D341Med (cell line): ENCODE measurements at places on chromosomes 4 and X.

- no peak for DNase-seq
These were observed 132.6 kb downstream of the ATG4A start for GRCh38 chrX:108224218-108224617.

DNA sequence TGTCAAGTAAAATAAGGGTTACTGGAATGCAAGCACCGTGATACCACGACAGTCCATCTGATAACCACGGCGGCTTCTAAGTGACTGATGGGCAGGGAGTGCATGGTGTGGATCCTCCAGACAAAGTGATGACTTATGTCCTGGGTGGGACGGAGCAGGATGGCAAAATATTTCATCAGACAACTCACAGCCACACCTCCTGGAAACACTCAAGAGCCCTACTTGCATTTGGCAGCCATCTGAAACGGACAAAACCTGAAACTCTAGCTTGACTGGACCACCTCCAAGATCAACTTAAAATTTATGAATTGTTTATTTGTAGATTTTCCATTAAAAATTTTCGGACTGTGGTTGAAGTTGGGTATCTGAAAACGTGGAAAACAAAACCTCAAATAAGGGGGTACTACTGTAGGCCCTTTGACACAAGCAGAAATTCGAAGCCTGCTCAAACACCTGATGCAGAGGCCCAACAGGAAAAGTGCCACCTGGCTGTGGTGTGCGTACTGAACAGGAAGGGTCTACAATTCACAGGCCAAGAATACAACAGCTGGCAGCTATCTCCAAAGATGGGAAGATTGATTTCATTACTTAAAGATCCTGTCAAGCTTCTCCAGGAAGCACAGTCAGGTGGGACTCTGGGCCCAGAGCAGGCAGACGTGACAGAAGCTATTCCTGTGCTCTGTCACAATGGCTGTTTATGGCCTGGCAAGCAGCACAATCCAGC lies 26.0 kb downstream of the LRIT3 start:
- no peak for DNase-seq

DNA sequence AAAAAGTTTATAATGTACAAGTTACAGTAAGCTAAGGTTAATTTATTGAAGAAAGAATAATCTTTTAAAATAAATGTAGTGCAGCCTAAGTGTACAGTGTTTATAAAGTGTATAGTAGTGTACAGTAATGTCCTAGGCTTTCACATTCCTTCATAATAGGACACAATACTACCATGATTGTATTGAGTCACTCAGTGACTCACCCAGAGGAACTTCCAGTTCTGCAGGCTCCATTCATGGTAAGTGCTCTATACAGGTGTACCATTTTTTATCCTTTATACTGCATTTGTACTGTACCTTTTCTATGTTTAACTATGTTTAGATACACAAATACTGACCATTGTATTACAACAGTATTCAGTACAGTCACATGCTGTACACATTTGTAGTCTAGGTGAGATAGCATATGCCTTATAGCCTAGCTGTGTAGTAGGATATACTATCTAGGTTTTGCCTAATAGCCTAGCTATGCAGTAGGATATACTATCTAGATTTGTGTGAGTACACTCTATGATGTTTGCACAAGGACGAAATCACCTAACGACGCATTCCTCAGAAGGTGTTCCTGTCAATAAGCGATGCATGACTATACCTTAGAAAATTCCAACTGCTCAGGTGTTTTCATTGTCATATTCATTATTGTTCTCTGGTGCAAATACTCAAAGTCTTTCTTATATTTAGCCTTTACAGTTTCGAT lies 5.5 kb upstream of the TMEM255A start:
- no peak for DNase-seq

GRCh38 chrX:150692296-150692695 lies 900 bp upstream of the MTMR1 start:
- DNase-seq, result no peak

- DNase-seq, result no peak
These were observed 117.2 kb upstream of the DDX53 start for GRCh38 chrX:22882543-22882942.

DNA sequence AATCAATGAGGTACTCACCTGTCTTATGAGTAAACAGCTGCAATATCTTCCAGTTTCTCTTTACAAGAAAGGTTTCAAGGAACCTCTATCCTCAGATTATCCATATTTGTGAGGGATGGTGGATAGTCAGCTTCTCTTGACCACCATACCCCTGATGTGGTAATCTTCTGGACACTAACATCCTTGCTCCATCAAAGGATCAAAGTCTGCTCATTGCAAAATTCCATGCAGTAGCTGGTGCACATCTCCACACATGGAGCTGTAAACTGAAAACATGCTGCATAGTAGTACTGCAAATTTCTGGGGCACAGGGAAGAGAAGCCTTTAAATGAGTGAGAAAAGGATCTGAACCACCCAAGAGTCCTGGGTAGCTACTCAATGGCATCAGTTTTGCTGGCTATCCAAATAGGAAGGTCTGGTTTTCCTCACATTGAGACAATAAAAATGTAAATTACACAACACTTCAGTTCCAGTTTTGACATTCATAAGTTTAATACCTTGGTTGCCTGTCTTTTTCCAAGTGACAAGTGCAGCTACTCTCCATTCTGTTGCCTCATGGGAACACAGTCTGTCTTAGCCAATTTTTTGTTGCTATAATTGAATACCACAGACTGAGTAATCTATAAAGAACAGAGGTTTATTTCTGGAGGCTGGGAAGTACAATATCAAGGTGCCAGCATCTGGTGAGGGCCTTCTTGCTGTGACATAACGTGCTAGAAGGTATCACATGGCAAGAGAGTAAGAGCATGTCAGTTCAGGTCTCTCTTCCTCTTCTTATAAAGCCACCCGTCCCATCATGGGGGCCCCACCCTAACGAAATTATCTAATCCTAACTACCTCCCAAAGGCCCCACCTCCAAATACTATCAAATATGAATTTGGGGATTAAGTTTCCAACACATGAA lies 34.4 kb upstream of the ARHGEF6 start:
- no peak for DNase-seq

GRCh38 chr4:113221990-113222389 lies 172.5 kb downstream of the ANK2 start:
- no peak for DNase-seq

DNA sequence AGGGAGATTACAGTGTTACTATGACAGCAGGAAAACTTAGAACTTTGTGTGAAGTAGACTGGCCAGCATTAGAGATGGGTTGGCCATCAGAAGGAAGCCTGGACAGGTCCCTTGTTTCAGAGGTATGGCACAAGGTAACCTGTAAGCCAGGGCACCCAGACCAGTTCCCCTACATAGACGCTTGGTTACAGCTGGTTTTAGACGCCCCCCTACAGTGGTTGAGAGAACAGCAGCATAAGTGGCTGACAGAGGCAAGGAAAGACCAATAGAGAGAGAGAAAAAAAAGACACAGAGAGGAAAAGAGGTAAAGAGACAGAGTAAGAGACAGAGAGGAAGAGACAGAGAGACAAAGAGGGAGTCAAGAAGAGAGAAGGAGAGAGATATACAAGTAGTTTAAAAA lies 144.5 kb downstream of the GC start:
- no peak for DNase-seq

- DNase-seq, result no peak
These were observed 36.3 kb upstream of the PDGFRA start for GRCh38 chr4:54192811-54193210.

DNA sequence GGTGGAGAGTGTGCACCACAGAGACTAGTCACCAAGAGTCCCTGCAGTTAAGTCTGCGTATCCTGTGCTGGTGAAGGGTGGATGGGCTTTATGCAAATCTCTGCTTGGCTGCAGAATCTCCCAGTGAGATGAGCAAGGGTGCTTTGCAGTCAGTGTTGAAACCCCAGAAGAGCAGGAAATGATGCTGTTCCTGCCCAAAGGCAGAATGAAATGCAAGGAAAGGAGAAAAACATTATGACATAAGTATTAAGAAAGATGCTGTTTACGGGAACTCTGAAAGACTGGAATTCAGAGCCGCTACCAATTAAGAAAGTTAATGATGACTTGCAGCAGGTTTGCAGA lies 25.4 kb upstream of the ACSL1 start:
- no peak for DNase-seq

DNA sequence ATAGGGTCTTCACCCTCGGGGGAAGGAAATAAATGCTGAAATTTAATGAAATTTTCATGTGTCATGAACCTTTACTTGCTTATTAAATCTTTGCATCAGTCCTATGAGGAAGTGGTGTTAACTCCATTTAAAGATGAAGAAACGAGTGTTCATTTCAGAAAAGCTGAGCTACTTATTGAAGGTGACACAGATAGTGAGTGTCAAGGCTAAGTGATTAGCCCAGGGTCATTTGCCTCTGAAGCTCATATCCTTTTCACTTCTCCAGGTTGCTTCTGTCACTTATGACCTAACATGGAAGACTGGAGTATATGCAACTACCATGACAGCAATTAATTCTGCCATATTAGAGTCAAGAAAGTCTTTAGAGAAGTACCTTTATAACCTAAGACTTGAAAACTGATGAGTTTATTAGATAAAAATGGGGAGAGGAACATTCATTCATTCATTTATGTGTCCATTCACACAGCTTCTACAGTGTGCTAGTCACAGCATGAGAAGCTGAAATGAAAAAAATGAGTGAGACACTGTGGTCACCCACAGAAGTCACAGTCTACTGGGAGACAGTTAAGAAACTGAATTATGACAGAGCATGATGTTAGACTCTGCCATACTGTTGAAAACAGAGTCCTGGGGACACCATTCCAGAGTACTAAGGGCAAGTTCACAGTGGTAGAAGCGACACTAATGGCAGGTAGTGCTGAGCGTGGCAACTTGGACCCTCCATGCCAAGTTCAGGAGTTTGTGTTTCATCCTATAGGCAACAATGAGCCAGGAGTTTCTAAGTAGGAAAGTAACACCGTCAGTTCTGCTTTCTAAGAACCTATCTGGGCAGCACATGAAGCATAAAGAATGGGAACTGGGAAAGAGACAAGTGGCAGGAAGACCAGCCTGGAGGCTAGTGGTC lies 21.3 kb downstream of the ALPK1 start:
- no peak for DNase-seq

- DNase-seq, result no peak
These were observed 759.0 kb downstream of the ADGRL3 start for GRCh38 chr4:61959087-61959486.

GRCh38 chr4:19005211-19005610 lies 983.7 kb upstream of the LCORL start:
- no peak for DNase-seq

- peak; percentile 25 for DNase-seq
These were observed 7.4 kb downstream of the PPP2R2C start for GRCh38 chr4:6464842-6465588.

DNA sequence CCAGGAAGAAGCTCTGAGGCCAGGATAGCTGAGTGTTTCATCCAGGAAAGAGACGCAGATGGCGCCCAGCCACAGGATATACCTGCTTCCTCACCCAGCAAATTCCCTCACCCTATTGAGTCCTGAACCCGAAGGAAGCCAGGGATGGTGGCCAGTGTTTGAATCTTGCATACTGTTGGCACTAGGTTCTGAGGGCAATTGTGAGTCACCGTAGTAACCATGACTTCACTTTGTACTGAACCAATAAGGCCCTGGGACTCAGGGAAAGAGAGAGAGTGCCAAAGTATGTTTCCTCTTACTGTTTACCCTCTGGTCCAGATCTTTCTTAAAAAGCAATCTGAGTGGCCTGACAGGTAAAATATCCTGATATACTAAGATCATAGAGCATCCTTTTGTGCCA lies 25.6 kb upstream of the SMIM10L2A start:
- DNase-seq, result no peak

DNA sequence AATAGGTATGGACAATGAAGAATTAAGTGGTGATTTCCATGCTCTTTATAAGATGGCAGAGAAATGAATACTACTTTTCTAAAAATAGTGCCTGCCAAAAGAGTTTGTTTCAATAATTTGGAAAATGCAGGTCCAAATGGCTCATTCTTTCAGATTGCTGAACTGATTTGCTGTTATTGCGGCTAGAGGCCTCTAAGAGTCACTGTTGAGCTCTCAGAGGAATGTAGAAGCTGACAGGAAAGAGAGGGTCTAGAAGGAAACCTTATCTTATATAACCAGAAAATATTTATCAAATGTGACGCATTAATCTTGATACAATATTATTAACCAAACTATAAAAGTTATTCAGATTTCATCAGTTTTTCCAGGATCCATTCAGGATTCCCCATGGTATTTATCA lies 65.7 kb upstream of the PAGE1 start:
- peak; percentile 22 for DNase-seq

- DNase-seq, result no peak
These were observed 1295.8 kb upstream of the AGA start for GRCh38 chr4:178738026-178738425.

DNA sequence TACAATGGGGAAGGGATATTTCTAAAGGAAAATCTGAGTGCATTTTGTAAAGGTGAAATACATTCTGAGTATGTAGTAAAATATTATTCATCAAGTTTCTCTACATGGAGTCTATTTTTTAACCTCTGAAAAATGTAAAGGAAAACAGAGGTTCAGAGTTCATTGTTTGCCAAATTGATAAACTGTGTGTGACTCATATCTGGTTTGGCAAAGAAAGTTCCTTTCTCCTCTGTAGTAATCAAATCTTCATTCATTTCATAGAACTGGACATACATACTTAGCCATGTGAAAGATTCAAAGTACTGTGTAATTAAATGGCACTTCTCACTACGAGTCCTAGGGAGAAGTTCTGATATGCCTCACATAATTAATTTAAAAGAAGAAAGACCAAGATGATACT lies 61.6 kb downstream of the HPGD start:
- no peak for DNase-seq

GRCh38 chr4:176198316-176198903 lies 3.0 kb upstream of the SPATA4 start:
- no peak for DNase-seq
